ENCODE measurements at places on chromosomes 2 and 18. TPM values are rescaled to one million over a fixed set of nuclear protein-coding genes. Genes with fewer than 3 reads are reported as not detected.

DNA sequence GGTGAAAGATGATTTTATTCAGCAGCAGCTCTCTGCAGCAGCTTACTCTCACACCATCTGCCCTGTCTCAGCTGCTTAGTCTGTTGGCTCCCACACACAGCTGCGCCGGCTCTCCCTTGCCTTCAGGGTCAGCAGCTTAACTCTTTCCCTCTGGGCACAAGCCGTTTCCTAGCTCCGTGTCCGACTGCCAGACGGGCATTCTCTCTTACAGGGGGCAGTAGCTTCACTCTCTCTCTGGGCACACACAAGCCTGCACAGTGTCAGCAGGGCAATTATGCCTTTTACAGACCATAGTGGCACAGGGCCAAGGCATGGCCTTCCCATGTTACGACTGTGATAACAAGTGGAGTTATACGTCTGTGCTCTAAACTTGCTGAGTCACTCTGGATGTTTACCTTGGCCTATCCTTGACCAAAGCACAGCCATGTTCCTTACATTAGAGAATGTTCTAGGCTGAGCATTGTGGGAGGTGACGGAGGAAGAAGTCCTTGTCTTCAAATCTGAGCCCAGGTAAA is 31.7 kb downstream of the PCARE start:
- no peak for DNase-seq

Gene HOXD4
- total RNA-seq, result not detected

- no peak for DNase-seq
Measured at GRCh38 chr2:127072970-127073369, 34.0 kb downstream of the BIN1 start.

- no peak for DNase-seq
Measured at GRCh38 chr2:6526093-6526824, 339.4 kb downstream of the CMPK2 start.

Gene SPEG
- 10.8 TPM for total RNA-seq
